ACHN (cell line): ENCODE measurements at places on chromosomes 7 and 10.

DNA sequence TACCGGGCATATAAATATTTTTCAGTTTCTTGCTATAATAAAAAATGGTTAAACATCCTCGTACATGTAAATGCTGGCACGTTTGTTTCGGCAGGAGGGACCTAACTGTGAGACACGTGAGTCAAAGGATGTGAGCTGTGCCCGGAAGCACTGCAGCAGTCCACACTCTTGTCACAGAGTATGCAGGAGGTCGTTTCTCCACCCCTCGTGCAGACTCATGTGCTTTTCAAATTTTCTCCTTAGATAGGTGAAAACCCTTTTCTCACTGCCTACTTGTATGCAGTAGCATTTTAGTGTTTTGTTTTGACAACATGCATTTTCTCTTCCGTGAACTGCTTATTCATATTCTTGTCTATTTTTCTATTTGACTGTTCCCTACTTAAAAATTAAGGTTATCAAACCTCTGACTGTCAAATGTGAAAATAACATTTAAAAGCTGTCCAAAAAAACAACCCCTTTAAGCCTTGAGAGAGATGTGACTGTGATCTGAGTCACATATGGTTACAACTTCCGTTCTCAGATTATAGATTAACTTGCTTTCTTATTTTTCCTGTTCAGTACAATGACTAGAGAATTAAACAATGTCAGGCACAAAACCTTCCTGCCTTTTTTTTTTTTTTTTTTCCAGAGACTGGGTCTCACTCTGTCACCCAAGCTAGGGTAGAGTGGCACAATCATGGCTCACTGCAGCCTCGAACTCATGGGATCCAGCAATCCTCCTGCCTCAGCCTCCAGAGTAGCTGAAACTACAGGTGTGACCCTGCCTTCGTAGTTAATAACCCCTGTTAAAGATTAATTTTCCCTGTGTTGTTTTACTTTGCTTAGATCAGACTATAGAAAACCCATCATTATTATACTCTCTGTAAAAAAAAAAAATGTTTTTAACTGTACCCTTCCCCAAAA is 45.1 kb downstream of the DPY19L1 start:
- peak; percentile 88 for DNase-seq

- DNase-seq: no peak
These were observed 64.3 kb upstream of the NRP1 start for GRCh38 chr10:33398796-33399195.

- no peak for DNase-seq
These were observed 3.0 kb downstream of the COL1A2 start for GRCh38 chr7:94397722-94398121.

DNA sequence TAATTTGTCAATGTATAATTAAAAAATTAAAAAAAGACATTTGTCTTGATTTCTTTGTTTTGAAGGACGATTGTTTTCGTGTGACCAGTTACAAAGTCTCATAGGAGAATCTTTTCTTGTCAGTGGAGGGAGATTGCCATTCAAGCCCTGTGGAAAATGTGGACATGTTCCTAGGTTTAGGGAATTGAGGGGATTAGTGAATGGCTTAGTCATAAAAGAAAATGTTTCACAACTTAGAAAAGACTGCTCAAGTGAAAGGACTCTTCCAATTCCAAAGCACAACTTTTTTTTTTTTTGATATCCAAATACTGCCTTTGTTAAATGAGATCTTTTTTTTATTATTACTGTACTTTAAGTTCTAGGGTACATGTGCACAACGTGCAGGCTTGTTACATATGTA is 140.7 kb upstream of the HABP2 start:
- DNase-seq: no peak
